ENCODE measurements at places on chromosomes 2 and 18.

- no peak for DNase-seq
Observed at GRCh38 chr2:207253666-207254345, 88.1 kb upstream of the KLF7 start.

DNA sequence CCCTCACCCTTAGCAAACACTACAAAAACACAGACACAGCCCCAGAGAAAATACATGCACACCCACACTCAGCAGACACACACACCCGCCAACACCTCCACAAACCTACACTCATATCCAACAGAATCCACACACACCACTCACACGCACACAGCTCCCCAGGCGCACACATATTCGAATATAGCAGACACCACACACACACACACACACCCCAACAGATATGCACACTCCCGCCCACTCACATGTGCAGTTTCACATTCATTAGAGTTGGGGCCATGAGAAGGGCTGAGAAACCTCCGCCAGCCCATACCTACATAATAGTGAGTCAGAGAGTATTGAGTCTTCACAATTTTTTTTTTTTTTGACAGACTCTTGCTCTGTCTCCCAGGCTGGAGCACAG, 29.4 kb upstream of the NOTO start:
- DNase-seq, result no peak

- no peak for DNase-seq
Observed at GRCh38 chr2:44741507-44741906, 200.0 kb upstream of the SIX3 start.

- DNase-seq, result no peak
Observed at GRCh38 chr2:26414311-26414710, 12.6 kb downstream of the DRC1 start.

DNA sequence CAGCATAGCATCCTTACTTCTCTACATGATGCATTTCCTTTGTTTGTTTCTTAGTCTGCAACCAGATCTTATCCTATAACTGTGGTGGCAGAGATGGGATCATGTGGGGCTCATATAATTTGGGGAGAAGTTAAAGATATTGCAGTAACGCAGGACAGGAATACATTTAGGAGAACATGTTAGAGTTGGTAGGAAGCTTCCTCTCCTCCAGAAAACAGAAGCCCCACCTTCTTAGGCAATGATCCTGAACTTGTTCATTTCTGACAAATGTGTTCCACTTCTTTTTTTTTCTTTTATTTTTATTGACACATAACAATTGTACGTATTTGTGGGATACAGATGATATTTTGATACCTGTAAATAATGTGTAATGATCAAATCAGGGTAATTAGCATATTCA, 99.9 kb downstream of the VSNL1 start:
- no peak for DNase-seq

- DNase-seq, result no peak
Observed at GRCh38 chr2:168192839-168193616, 54.4 kb downstream of the STK39 start.

- no peak for DNase-seq
Observed at GRCh38 chr18:13492314-13492713, 234.0 kb downstream of the FAM210A start.

DNA sequence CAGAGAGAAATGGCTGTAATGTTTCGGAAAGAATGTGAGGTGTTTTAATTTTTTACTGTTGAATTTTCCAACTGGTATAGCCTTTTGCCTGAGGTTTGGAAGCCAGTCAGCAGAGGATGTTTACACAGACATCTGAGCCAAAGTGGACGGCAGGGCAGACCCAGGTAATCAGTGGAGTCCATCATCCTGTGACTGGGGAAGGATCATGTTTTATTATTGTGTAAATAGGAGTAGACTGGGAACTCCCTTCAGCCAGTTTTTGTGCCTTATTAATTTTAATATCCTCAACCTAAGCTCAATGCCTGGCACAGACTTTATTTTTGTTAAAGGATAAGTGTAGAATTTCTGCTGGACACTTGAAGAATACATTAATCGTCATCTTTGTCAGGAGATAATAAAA, 142.0 kb upstream of the GAREM1 start:
- no peak for DNase-seq

- DNase-seq, result no peak
Observed at GRCh38 chr2:83695530-83695929, 763.5 kb downstream of the SUCLG1 start.

All from activated naive CD4-positive, alpha-beta T cell (primary cell).